ENCODE measurements at places on chromosomes 7 and 10. TPM values are rescaled to one million over a fixed set of nuclear protein-coding genes. Genes with fewer than 3 reads are reported as not detected.

DNA sequence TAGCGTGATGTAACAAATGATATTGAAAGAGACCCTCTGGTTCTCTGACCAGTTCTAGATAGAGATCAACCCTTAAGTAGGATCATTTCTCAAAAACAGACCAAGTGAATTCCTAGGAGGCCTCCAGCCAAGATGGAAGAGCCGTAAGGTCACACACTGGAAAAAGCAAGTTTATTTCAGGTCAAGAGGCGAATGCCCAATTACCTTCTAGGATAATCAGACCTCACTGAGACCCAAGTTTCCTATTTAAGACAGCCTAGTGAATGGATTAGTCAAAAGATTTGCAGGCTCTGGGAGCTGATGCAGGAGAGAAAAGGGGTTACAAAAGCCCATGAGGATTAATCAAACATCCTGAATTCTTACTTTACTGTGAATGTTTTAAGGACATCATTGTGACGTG is 486.1 kb upstream of the NRP1 start:
- no peak for DNase-seq
- H3K27ac ChIP-seq, result no peak overlapping the region
- H3K27me3 ChIP-seq, result peaks cover 2% of the 10 kb centered on the region
- no peaks in the 10 kb centered on the region for H3K36me3 ChIP-seq
- no peak overlapping the region for H3K4me3 ChIP-seq

Gene BTBD16
- not detected for total RNA-seq

- H3K4me1 ChIP-seq, result peaks cover 4% of the 10 kb centered on the region
- no peak overlapping the region for H3K4me3 ChIP-seq
These were observed 94.0 kb downstream of the ADARB2 start for GRCh38 chr10:1643161-1643907.

Gene ADAMTS14
- not detected for total RNA-seq

- no peaks in the 10 kb centered on the region for H3K4me1 ChIP-seq
- H3K36me3 ChIP-seq, result no peaks in the 10 kb centered on the region
- H3K27ac ChIP-seq, result no peak overlapping the region
- peaks cover 10% of the 10 kb centered on the region for H3K27me3 ChIP-seq
These were observed 502.3 kb upstream of the ZMIZ1 start for GRCh38 chr10:78566284-78567111.

DNA sequence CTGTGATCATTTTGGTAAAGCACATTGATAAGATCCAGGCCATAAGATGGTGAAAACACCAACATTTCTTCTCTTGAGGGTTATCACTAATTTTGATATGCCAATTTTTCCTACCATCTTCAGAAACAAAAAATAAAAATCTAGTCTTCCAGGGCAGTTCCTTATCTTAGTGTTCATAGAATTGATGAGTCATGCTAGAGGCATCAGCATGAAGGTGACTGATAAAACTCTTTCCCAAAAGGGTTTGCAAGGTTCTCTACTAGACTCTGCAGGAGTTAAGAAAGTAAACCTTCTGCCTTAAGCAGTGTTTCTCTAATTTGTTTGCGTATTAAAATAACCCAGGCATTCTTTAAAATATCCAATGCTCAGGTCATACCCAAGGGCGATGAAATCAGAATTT is 483.1 kb upstream of the CNTNAP2 start:
- H3K4me3 ChIP-seq, result no peak overlapping the region
- no peaks in the 10 kb centered on the region for H3K36me3 ChIP-seq
- no peak overlapping the region for H3K27ac ChIP-seq
- no peaks in the 10 kb centered on the region for H3K27me3 ChIP-seq

Gene GIMAP2
- total RNA-seq, result 113 TPM

DNA sequence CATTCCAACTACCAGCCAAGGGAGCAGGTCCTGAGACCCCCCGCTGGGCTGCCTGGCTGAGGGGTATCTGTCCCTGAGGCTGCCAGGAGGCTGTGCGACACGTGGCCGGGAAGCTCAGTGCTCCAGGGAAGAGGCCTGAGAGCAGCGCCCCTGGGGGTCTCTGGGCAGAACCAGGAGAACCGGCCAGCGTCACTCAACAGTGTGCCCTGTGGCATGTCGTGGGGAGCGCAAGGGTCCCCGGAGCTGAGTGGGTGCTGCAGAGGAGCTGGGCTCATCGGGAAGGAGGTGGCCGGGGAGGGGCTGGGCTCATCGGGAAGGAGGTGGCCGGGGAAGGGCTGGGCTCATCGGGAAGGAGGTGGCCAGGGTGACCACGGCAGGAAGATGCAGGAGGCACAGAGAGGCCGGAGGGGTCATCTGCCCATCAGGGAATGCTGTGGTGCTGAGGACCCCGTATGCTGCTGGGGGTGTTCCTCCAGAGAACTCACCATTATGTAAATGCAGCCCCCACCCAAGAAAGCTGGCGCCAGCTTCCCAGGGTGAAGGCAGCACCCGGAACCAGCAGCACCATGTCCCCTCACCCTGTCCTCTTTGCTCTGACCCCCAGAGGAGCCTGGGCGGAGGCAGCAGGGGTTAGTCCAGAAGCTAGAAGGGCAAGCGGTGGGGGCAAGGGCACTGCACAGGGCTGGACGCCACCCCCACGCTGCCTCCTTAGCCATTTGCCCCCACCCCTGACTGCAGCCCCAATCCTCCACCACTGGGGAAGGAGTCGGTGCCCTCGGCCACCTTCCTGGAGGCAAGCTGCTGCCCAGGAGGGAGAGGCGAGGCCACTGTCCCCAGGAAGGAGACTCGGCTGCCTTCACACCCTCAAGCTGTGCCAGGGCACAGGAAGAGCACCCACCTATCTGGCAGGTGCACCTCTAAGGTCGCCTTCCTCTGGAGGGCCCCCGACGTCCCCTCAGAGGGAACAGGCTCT is 33.3 kb downstream of the CALML3 start:
- DNase-seq, result no peak
- H3K4me1 ChIP-seq, result peaks cover 2% of the 10 kb centered on the region
- H3K27ac ChIP-seq, result no peak overlapping the region
- H3K27me3 ChIP-seq, result peaks cover 20% of the 10 kb centered on the region
- no peak overlapping the region for H3K4me3 ChIP-seq

DNA sequence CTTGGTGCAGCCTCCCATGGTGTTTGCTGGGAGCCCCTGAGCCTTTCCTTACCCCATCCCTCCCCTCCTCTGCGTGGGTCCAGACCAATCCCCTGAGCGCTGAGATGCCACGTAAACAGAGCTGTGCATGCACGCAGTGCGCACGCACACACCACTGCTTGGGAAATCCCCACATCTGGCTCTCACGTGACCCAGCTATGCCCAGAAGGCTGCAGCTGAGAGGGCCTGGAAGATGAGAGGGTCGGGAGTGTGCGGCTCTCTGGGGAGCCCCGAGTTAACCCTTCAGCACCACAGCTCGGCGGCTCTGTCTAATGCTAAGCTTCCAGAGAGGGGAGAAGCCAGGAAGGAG is 177.2 kb downstream of the SH3PXD2A start:
- no peaks in the 10 kb centered on the region for H3K27me3 ChIP-seq
- peaks cover 16% of the 10 kb centered on the region for H3K4me1 ChIP-seq
- H3K27ac ChIP-seq, result peak overlapping the region; percentile 83
- DNase-seq, result peak; percentile 89
- H3K4me3 ChIP-seq, result peak overlapping the region; percentile 75

DNA sequence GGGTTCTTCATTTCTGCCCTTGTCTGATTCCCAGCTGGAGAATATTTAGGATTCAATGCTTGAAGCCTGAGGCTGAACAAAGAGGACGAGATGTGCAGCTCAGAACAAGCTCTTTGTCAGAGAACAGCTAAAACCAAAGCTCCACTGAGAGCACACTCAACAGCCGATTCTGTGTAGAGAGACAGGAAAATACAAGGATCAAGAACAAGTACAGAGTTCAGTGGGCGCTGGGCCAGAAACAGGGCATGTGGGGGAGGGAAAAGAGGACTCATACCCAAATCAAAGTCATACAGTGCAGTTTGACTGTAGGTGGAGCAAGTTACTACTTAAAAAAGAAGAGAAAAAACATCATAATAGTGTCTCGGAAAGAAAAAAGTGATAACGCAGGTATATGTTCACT is at the start of gene AGMO:
AGMO (minus strand) TSS at position 181 of the 400 bp plus-strand sequence.
- no peaks in the 10 kb centered on the region for H3K4me1 ChIP-seq
- no peaks in the 10 kb centered on the region for H3K27me3 ChIP-seq
- no peaks in the 10 kb centered on the region for H3K36me3 ChIP-seq
- no peak for DNase-seq
- H3K27ac ChIP-seq, result no peak within 1 kb of the TSS
- no peak within 1 kb of the TSS for H3K4me3 ChIP-seq

Gene LIPA
- 40.3 TPM for total RNA-seq

DNA sequence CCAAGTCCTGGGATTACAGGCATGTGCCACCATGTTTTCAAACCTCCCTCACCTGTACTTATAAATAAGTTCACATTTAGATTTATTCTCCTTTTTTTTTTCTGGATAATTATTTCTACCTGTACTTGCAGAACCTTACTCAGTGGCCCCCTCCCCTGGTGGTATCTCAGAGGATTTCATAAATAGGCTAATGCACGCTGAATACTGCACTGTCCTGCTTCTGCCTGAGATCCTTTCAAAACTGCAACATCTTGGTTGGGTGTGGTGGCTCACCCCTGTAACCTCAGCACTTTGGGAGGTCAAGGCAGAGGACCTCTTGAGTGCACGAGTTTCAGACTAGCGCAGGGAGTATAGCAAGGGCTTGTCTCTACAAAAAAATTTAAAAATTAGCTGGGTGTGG is 4.6 kb upstream of the BLVRA start:
- peaks cover 16% of the 10 kb centered on the region for H3K27me3 ChIP-seq
- H3K27ac ChIP-seq, result no peak overlapping the region
- peaks cover 42% of the 10 kb centered on the region for H3K4me1 ChIP-seq
- peaks cover 3% of the 10 kb centered on the region for H3K36me3 ChIP-seq
- H3K4me3 ChIP-seq, result no peak overlapping the region

DNA sequence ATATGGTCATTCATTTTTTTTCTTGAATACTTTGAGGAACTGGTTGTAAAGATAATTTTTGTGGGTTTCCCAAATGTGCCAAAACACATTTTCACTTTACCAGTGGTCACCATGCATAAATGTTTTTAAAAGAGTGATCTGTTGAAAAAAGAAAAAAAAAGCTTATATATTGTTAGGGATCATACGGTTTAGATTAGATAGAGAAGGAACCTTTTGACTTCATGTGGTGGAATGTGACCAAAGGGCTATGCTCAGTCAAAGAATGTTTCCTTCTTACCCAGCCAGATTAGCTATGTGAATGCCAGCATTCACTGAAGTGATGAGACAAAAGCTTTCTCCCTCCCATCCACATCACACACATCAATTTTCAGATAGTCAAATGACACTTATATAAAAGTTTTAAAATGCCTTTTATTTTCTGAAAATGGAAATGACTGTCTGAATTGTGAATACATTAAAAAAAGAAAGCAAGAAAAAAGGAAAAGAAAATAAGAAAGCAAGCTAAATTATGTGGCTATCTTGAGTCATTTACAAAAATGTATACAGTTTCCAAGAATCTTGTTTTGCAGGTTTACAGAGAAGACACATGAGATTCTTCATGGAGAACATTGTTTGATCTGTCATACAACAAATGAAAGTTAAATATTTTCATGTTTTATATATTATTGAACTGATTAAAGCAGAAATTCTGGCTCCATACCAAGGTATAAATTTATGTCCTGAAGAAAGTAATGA is 8.6 kb upstream of the CPED1 start:
- peaks cover 5% of the 10 kb centered on the region for H3K27me3 ChIP-seq
- DNase-seq, result no peak
- peak overlapping the region; percentile 55 for H3K27ac ChIP-seq
- peaks cover 11% of the 10 kb centered on the region for H3K36me3 ChIP-seq

Gene GNB2
- 263 TPM for total RNA-seq

DNA sequence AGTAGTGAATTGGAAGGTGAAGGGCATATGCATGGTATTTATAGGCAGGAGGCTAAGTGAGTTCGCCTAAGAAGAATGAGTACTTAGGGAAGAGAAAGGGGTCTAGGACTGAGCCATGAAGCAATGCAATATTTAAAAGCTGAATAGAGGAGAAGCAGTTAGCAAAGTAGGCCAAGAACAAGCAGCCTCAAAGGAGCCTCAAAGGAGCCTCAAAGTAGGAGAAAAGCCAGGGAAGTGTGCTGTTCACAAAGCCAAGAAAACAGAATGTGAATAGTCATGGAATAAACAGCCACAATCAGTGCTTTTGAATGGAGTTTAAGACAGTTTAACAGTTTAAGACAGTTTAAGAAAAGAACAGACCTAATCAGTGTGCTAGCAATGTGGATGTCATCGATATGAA is 762.0 kb downstream of the SORCS1 start:
- DNase-seq, result no peak
- H3K36me3 ChIP-seq, result no peaks in the 10 kb centered on the region
- H3K4me3 ChIP-seq, result no peak overlapping the region
- H3K27me3 ChIP-seq, result no peaks in the 10 kb centered on the region
- H3K27ac ChIP-seq, result no peak overlapping the region

GRCh38 chr10:129353101-129353500 is 113.9 kb upstream of the MGMT start:
- no peaks in the 10 kb centered on the region for H3K4me1 ChIP-seq
- H3K36me3 ChIP-seq, result no peaks in the 10 kb centered on the region
- no peak overlapping the region for H3K4me3 ChIP-seq
- no peaks in the 10 kb centered on the region for H3K27me3 ChIP-seq

Gene PPRC1
- total RNA-seq, result 32.5 TPM

Gene KCP
- total RNA-seq, result 0.20 TPM

- no peak overlapping the region for H3K27ac ChIP-seq
- no peak overlapping the region for H3K4me3 ChIP-seq
- no peak for DNase-seq
- H3K27me3 ChIP-seq, result no peaks in the 10 kb centered on the region
- peaks cover 48% of the 10 kb centered on the region for H3K4me1 ChIP-seq
These were observed 7.7 kb downstream of the CUL1 start for GRCh38 chr7:148706368-148706767.

- H3K4me1 ChIP-seq, result peaks cover 7% of the 10 kb centered on the region
- no peaks in the 10 kb centered on the region for H3K27me3 ChIP-seq
- no peak overlapping the region for H3K4me3 ChIP-seq
- no peak for DNase-seq
These were observed 26.5 kb upstream of the VSIR start for GRCh38 chr10:71799608-71800453.

DNA sequence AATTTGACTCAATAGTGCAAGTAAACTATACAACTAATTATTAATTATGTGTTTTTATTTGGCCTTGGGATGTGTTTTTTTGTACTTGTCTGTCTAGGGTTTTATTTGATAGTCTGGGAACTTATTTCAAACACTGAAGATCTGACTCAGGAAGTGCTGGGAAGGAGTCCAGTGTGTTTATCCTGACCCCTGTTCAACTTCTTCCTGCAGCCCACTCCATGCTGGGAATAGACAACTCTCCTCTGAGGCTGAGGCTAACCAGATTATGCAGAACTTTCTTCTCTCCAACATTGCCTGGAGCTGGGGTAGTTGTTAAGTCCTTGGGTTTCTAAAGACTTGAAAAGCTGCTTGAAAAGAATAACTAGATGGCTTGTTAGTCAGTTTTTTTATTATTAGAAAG is 6.9 kb downstream of the CISD1 start:
- DNase-seq, result no peak
- peaks cover 23% of the 10 kb centered on the region for H3K36me3 ChIP-seq
- H3K4me3 ChIP-seq, result no peak overlapping the region
- H3K4me1 ChIP-seq, result peaks cover 13% of the 10 kb centered on the region
- no peak overlapping the region for H3K27ac ChIP-seq
